Stimulated activated CD8-positive, alpha-beta memory T cell treated with anti-CD3 and anti-CD28 coated beads, Interleukin-2, amount 100 ng/mL, for 1 hour (primary cell): ENCODE measurements at places on chromosomes 4 and X.

- DNase-seq, result no peak
Observed at GRCh38 chr4:144204431-144204830, 63.9 kb upstream of the GYPA start.

DNA sequence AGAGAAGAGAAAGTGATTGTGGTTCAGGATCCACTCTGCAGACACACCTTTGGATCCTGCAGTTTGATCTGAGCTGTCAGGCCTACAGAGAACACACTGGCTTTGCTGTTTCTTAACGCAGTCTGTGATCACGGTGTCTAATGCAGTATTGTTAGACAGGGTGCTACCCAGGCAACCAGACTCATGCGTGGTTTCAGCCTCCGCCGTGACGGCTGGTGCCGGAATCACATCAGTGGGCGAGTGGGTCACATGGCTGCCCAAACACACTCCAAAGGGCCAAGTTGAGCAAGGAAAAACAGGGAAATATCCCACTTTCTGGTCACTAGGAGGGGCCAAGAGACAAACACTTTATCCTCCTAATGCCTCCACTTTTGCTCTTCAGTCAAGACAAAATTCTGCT, 27.5 kb downstream of the CCDC149 start:
- DNase-seq, result no peak

DNA sequence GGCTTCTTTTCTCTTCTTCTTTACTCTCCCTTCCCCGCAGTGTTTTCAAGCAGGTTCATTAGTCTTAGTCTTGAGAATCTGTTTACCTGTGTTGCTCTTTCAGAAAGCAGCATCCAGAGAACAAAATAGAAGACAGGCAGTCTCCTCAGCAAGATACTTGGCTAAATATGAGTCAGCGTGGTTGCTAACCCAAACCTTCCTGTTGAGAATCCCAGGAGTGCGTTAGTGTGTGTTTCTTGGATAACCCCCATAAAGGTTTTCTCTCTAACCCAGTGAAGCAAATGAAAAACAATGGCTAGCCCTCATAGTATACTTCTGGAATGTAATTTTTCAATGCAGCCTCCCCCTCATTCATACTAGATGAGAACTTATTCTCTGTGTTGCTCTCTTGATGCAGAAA, 41.1 kb downstream of the BMPR1B start:
- DNase-seq, result no peak

- no peak for DNase-seq
Observed at GRCh38 chr4:67465032-67465762, 80.1 kb downstream of the CENPC start.

GRCh38 chrX:87727620-87728019, 210.0 kb downstream of the KLHL4 start:
- DNase-seq, result no peak

GRCh38 chrX:22533898-22534297, 261.2 kb downstream of the CBLL2 start:
- no peak for DNase-seq

GRCh38 chrX:23888887-23889501, 18.7 kb downstream of the APOO start:
- no peak for DNase-seq
